ENCODE measurements at places on chromosomes 6 and 20.

GRCh38 chr6:150177952-150178520 lies 35.2 kb downstream of the PPP1R14C start:
- peak; percentile 3 for DNase-seq

DNA sequence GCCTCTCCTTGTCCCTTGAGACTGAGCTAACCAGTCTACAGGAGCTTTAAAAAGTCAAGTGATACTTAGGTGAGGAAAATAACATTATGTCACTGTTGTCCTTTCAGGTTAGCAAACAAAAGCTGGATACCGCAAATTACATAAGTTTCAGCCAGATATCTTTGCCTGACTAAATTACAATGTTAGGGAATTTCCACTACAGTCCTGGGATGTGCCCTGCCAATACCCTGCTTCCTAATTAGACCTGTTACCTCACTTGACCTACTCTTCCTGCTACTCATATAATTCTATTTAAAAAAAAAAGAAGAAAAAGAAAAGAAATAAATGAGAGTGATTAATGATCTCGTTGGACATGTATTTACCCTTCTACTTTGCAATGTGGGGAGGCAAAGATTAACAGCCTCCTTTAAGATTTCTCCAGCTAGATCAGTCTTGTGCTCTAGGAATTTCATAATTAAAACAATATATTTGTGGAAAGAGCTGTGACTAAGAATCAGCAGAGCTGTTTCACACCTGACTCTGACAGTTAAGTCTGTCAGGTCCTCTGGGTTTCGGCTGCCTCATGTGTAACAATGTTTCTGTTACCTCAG lies 318.9 kb downstream of the HDGFL1 start:
- no peak for DNase-seq

GRCh38 chr6:101286146-101286545 lies 107.4 kb upstream of the GRIK2 start:
- DNase-seq, result no peak

DNA sequence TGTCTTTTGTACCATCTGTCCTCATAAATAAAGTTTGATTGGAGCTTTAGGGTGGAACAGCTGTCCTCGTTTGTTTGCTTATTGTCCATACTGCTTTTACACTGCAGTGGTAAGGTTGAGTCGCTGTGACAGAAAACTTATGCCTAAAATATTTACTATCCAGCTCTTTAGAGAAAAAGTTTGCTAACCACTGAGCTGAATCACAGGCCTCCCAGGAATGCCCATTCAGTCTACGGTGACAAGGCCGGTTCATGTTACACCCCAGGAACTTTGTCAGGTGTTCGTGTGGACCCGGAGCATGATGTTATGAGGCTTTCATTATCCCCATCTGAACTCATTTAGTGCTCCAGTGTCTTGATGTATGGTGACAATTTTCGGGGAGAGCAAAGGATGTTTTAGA lies 401.1 kb downstream of the SAMD5 start:
- no peak for DNase-seq

- DNase-seq, result no peak
Observed at GRCh38 chr6:80333342-80333741, 226.9 kb downstream of the BCKDHB start.

GRCh38 chr6:18503593-18504231 lies 116.6 kb downstream of the RNF144B start:
- peak; percentile 17 for DNase-seq

DNA sequence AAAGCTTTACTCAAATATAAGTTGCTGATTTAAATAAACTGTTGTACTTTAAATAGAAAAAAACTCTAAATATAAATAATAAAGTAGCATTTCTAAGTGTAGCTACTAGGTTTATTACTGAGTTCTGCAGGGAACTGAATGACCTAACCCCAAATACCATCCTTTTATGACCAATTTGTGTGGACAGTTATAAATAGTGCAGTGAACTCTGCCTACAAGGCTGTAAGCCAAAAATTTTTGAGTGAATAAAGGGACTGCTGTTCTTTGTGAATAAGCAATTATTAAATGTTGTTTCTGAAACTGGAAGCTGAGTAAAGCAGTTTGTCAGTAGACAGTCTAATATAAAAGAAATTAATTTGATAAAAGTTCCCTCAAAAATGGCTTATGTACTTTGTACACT lies 90.8 kb upstream of the ELOVL5 start:
- no peak for DNase-seq

DNA sequence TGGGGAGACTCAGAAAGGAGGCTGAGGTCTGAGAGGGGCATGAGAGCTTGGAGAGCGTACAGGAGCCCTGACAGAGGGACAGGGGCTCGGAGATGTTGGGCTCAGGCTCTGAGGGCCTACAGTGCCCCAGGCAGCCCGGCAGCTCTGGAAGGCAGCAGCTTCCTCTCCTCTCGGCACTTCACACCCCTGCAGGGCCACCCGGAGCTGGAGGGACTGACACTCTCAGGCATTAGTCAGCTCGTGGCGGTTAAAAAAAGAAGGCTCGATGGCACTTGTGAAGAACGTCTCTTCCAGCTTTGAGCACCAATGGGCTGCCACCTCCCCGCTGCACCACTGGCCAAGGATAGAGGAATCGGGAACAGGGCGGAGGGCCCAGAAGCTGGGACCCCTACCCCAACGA lies 62.6 kb upstream of the SIRPA start:
- no peak for DNase-seq

GRCh38 chr6:74250161-74250818 lies 554.3 kb downstream of the CD109 start:
- DNase-seq, result no peak

- DNase-seq, result no peak
Observed at GRCh38 chr20:62162765-62163484, 19.4 kb downstream of the SS18L1 start.

DNA sequence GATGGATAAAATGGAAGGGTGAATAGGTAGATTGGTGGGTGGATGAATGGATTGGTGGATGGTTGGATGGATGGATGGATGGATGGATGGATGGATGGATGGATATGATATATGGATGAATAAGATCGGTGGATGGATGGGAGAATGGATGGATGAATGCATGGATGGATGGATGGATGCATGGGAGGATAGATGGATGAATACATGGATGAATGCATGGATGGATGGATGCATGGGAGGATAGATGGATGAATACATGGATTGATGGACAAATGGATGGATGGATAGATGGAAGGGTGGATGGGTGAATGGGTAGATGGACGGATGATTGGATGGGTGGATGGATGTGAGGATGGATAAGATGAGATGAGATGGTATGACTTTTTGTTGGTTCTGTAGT lies 95.7 kb upstream of the DUSP22 start:
- no peak for DNase-seq

- DNase-seq, result no peak
Observed at GRCh38 chr6:43762966-43763695, 6.9 kb upstream of the VEGFA start.

- DNase-seq, result no peak
Observed at GRCh38 chr6:16548121-16548520, 213.1 kb downstream of the ATXN1 start.

DNA sequence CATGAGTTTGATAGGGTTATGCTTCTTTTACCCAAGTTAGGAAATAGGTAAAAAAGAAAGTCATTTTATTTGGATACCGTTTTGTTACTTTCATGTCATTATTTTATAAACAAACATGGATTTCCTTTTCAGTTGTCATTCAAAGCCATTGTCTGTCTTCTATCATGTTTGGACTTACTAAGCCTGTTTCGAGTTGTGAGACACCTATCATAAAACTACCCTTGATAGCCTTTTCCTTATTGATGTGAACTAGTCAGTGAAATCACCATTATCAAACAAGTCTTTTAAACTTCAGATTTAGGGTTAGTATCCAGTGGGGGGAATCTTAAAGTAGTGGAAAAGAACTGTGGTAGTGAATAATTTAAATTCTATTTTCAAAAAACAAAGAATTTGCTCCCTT lies 85.0 kb upstream of the KIF25 start:
- DNase-seq, result no peak

- peak; percentile 76 for DNase-seq
Observed at GRCh38 chr6:27251112-27251605, 3.7 kb downstream of the PRSS16 start.

GRCh38 chr6:43831191-43831590 lies 61.2 kb downstream of the VEGFA start:
- DNase-seq, result no peak

GRCh38 chr6:31040801-31041200 lies 30.5 kb downstream of the MUC22 start:
- DNase-seq, result no peak

GRCh38 chr6:39080246-39080875 lies 31.8 kb downstream of the GLP1R start:
- DNase-seq, result no peak

DNA sequence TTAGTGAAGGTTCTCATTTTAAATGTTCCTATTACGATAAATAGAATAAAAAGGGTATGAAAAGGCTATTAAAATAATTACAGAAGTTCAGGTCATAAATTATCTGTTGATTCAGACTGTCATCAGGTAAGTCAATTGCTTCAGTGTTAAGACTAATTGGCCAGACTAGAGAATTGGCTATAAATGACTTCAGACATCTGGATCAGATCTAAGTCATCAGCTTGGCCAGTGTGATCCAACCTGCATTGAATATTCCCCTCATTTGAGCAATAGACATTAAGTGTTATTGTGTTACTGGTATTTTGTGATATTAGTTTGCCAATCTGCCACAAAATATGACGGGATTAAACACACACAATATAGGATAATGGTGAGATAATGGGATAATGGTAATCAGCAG lies 377.6 kb upstream of the CITED2 start:
- DNase-seq, result no peak

DNA sequence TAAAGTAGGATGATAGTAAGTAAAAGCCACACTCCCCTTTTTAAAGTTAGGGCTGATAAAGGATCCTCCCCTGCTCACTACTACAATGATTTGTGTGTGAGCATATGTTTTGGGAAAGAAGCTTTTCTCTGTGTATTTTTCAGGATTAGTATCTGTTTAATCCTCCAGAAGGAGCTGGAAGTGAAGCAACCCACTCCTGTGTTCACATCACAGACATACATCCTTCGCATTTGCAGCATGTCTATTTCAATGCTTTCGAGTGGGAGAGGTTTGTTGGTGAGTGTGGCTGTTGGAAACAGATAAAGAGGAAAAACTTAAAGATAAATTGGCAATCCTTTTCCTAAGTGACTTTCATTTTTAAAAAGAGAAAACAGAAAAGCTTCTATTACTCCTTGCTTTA lies 31.6 kb upstream of the RGS17 start:
- no peak for DNase-seq

DNA sequence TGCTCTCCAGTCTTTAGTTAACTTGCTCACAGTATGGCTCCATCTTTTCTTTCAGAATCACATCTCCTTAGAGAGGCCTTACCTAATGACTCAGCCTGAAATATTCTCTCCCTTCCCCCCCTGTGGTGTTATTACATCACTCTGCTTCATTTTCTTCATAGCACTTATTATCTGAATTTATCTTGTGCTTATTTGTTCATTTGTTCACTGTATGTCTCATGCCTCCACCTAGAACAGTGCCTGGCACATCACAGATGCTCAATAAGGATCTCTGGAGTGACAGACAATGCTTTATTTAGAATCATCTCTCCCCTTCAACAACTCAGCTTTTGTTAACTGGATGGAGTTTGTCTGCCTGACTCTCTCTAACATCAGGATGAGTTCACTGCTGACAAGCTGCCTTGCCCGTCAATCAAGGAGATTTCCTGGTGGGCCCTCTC lies 96.6 kb upstream of the MAN1A1 start:
- no peak for DNase-seq

GRCh38 chr6:8642131-8642530 lies 206.8 kb upstream of the SLC35B3 start:
- no peak for DNase-seq

DNA sequence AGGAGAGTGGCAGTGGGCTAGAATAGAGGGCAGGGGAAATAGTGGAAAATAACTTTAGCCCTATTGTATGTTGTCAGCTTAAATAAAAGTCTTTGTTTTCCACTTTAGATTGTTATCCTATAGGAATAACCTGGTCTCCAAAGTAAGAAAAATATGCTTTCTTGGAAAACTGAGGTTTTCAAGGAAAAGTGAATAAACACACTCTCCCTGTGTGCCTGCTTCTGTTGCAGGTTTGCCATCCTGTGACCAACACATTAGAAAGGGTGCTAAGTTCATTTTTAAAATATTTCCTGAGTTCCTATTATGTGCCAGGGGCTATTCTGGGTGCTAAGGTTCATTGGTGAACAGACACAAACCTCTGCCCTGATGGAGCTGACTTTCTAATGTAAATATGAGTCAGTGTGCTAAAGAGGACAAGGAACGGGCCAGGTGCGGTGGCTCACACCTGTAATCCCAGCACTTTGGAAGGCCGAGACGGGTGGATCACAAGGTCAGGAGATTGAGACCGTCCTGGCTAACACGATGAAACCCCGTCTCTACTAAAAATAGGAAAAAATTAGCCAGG lies 23.5 kb downstream of the BICRAL start:
- no peak for DNase-seq

DNA sequence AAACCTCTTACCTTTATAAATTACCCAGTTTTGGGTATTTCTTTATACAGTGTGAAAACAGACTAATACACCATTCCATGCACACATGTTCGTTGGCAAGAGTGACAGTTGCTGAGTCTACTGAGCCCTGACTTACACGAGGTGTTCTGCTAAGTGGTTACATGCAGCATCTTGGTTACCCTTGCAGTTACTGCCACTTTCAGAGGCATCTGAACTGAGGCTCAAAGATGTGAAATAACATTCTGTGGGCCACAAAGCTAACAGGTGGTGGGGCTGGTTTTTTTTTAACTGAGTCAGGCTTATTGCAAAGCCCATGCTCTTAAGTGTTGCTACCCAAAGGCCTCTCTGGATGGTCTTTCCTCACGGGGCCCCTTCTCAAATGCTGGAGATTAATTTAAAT lies 54.4 kb upstream of the GTSF1L start:
- no peak for DNase-seq

DNA sequence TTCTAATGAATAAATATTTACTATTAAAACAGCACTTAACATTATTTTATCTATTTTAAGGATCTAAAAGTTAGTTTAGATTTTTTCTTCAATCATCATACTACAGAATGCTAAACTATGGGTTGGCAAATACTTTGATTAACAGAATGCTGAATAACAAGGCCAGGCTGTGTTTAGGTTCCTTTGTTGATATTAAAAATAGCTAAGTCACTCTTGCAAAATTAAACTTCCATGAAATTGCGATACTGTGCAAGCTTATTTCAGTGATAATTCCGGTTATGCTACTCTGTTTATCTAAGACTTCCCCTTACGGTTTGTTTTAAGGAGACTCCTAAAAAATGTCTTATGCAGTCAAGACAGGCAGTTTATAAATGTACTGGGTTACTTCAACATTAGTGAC lies 2.8 kb downstream of the RNF24 start:
- no peak for DNase-seq
